BE2C (cell line): ENCODE measurements at places on chromosomes 16 and 17.
A peak's percentile ranks its signal among the peaks of the same experiment; 100 is the strongest.

GRCh38 chr17:70687421-70687820 lies 518.1 kb downstream of the KCNJ2 start:
- no peak for DNase-seq

- DNase-seq, result no peak
Observed at GRCh38 chr16:65045961-65046360, 75.9 kb downstream of the CDH11 start.

DNA sequence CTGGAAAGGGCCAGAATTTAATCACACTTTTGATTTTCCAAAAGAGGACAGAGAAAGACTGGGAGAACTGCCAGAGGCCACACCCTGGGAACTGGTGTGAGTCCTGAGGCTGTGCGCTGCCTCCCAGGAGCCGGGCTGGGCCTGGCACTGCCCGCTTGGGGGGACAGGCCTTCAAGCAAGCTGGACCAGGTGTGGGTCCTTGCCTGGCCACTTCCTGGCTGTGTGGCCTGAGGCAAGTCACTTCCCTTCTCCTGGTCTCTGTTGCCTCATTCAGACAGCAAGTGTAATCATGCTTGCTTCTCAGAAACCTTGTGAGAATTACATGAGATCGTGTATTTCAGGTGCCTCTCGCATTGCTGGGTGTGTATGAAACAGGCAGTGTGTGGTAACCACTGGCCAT lies 143.0 kb downstream of the SNX29 start:
- DNase-seq, result no peak

DNA sequence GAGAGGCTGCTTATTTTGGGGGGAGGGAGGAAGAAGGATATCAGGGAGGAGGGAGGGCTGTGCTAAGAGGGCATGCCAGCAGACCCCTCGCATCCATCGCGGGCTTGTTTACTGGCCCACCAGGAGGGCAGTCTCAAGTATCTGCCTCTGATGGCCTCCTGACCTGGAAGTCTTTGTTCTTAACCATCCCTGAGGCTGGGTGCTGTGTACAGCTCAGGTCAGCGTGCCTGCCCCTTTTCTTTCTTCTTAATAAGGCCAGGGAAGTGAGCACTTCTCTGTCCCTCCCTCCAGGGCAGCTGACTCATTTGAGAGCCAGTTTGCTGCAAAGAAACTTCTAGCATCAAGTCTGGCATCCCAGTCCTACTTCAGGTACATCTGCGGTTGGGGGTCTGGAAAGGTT lies 157.0 kb downstream of the CCDC182 start:
- no peak for DNase-seq

GRCh38 chr16:54595621-54596020 lies 309.0 kb upstream of the IRX3 start:
- DNase-seq, result no peak

DNA sequence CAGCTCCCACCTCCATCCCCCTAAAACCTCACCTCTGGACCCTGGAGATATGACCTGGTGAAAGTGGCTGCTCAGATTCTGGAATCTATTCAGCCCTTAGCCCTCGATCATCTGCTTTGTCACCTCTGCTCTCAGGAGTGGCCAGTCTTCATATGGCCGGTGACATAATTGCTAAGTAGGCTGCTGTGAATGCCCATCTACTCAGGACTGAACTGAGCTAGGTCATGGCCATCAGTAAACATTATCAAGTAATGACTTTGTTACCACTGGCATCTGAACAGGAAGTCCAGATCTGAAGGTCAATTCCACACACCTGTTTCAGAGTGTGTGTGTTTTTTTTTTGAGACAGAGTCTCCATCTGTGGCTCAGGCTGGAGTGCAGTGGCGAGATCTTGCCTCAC lies 78.6 kb downstream of the CDK5R1 start:
- no peak for DNase-seq

GRCh38 chr17:79806446-79806760 lies 9.5 kb upstream of the CBX8 start:
- no peak for DNase-seq

- no peak for DNase-seq
Observed at GRCh38 chr17:80303824-80304223, 43.2 kb downstream of the RNF213 start.

- DNase-seq, result no peak
Observed at GRCh38 chr17:34668206-34668605, 88.8 kb downstream of the TMEM132E start.

DNA sequence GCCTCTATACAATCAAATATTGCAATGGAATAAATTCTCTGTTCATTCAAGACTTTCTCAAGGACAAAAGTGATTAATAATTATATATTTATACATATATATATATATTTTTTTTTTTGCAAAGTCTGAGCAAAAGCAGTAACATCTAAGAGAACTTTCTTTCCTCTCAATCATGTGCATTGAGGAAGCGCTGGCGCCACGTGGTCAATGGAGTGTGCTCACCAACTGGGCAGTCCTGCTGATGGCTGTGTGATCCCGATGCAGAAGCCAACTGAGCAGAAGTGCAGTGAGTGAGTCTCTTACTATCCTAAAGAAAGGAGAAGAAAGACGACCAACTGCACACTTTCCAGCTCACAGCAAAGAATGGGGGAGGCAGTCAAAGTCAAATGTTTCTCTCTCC lies 37.2 kb upstream of the ULK2 start:
- no peak for DNase-seq

- peak; percentile 65 for DNase-seq
Observed at GRCh38 chr17:79778504-79779083, 646 bp downstream of the CBX2 start.
